Motor neuron (in vitro differentiated cells): ENCODE measurements at places on chromosomes 1 and 21.

- ATAC-seq: no peak
These were observed 43.1 kb upstream of the COX20 start for GRCh38 chr1:244792188-244792850.

DNA sequence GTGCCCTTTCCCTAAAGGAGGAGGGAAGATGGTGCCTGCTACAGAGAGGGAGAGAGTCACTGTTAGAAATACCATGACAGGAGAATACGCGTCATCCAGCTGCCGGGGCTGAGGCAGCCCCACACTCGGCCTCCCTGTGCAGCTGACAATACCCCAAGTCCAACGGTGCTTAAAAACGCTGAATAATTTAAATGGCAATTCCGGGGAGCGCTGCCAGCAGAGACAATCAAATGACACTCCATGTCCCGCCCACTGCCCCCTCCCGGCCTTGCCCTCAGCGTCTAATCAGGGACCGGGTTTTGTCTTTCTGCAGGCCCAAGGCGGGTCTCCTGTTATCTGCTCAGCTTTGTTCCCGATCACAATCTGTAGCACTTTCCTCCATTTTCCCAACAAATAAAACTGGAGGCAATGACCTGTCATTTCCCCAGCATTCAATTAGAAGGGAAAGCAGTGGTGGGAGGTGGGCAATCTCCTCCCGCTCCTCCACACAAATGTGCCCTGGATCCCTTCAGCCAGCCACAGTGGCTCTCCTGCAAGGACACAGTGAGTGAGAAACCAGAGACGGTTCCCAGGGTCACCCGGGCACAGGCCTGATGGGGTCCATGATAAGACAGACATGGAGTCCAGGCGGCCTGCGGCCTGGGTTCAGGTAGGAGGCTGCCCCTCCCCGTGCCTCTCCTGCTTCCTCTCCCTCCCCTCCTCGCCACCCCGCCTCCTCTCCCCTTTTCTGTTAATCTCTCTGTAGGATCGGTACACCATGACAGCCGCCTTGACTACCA, 42.7 kb upstream of the AJAP1 start:
- peak; percentile 84 for ATAC-seq

DNA sequence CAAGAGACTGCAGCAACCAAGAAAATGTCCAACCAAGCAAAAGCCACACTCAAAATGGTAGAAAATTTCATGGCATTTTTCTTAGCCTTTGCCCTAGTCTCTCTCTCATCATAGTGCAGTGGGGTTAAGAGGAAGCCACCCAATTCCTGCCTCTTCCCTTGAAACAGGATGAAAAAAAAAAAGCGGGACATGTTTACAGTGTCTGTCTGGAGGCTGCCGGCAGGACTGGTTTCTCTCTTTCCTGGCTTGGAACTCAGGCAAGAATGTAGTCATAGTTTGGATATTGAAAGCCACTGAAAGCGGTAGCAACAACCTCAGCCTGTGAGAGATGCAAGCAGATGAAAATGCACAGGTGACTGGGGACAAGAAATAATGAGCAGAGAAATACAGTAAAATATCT, 13.3 kb upstream of the TNFSF18 start:
- no peak for ATAC-seq

DNA sequence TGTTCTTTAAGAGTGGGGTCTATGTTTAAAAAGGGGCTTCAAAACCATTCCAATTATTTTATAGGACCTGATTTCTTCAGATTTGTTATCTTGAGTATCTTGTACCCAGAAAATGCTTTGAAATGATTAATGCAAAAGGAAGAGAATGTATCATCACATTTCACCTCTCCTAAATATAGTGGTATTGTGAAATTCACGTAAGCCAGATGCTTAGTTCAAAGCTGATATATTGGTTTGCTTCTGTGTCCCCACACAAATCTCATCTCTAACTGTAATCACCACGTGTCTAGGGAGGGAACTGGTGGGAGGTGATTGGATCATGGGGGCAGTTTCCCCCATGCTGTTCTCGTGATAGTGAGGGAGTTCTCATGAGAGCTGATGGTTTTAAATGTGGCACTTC, 8.5 kb downstream of the SOAT1 start:
- ATAC-seq: no peak

GRCh38 chr1:81550753-81551152, 250.0 kb upstream of the ADGRL2 start:
- no peak for ATAC-seq

- ATAC-seq: peak; percentile 47
These were observed 8.9 kb downstream of the HYI start for GRCh38 chr1:43444836-43445235.

DNA sequence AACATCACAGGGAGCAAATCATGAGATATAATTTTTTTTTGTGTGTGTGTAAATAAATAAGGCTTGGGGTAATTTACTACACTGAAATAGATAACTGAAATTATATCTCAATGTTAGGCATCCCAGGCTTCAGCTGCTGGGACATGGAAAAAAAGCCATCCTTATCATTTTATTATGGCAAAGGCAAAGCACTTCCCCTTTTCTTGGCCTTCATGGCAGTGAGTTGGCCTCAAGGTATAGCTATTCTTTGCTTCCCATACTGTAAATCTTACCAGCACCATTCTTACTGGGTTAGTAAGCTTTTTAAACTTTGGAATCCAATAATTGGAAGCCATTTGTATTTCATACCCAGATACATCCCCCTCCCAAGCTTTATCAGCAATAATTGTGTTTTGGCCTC, 29.0 kb downstream of the RBM11 start:
- no peak for ATAC-seq

- no peak for ATAC-seq
These were observed 22.5 kb downstream of the KIF26B start for GRCh38 chr1:245177071-245177900.

GRCh38 chr1:1280782-1281481, 696 bp downstream of the SCNN1D start:
- ATAC-seq: no peak

GRCh38 chr1:93338387-93339146, 7.1 kb upstream of the DR1 start:
- peak; percentile 100 for ATAC-seq

GRCh38 chr1:167784876-167785550, 63.2 kb downstream of the MPZL1 start:
- no peak for ATAC-seq

GRCh38 chr1:172874950-172875349, 175.8 kb downstream of the TNFSF18 start:
- ATAC-seq: no peak

GRCh38 chr21:38490411-38491020, 7.8 kb downstream of the ERG start:
- no peak for ATAC-seq

- no peak for ATAC-seq
These were observed 134.5 kb upstream of the MAGI3 start for GRCh38 chr1:113255720-113256347.

DNA sequence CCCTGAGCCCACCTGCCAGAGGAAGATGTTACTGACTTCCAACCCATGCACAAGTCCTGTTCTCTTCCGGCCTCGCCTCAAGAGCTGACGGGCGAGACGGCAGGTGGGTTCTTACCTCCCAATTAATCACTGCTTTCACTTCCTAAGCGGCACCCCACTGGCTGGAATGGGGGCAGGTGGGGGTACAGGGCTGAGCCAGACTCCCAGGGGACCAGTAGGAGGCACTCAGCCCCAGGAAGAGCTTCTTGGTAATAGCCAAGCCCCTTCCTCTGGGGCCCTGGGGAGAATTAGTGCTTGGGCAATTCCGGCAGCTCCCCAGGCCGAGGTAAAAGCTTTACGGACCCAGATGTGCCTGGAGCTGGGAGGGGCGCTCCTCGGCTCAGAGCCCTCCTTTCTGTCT, 9.7 kb downstream of the CNTN2 start:
- ATAC-seq: no peak

DNA sequence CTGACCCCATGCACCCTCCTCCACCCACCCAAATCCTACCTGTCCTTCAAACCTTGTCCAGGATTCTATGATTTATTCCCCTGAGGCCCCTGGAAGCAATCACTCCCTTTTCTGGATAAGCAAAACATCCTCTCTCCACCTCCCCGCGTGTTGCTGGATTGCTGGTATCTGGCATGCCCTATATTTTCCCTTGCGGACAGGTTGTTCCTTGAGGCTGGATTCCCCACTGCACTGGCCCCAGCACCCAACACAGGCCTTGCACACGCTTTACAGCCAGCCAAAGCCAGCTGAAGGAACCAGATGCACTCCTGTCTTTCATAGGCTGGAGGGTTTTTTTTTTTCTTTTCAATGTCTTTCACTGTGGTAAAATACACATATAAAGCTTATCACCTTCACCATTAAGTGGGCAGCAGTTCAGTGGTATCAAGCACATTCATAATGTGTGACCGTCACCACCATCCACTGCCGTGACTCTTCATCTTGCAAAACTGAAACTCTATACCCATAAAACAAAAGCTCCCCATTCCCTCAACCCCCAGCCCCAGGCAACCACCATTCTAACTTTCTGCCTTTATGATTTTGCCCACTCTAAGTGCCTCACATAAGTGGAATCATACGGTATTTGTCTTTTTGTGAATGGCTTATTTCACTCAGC, 50.9 kb downstream of the TOR1AIP2 start:
- no peak for ATAC-seq

DNA sequence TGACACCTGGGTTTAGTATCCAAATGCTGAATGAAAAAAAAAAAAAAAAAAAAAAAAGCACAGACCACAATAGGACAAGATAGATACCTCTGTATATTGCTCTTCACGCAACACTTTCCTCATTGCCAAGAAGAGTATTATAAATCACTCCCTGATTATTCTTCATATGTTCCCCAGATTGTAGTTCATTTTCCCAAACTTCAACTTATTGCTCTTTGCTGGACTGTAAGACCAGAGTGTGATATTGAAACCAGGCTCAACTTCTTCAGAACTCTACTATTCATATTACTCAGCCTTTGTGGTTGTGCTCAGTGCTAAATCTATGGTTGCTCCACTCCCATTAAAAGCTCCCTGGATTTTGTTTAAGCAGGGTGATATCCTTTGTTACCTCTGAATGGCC, 180.4 kb downstream of the NTMT2 start:
- no peak for ATAC-seq

GRCh38 chr1:101290119-101290921, 53.5 kb downstream of the S1PR1 start:
- ATAC-seq: no peak

- ATAC-seq: no peak
These were observed 74.1 kb downstream of the CD46 start for GRCh38 chr1:207825719-207826556.

GRCh38 chr1:44293761-44294315, 61.2 kb downstream of the ERI3 start:
- no peak for ATAC-seq

GRCh38 chr1:56541408-56541807, 38.0 kb downstream of the PLPP3 start:
- ATAC-seq: no peak

DNA sequence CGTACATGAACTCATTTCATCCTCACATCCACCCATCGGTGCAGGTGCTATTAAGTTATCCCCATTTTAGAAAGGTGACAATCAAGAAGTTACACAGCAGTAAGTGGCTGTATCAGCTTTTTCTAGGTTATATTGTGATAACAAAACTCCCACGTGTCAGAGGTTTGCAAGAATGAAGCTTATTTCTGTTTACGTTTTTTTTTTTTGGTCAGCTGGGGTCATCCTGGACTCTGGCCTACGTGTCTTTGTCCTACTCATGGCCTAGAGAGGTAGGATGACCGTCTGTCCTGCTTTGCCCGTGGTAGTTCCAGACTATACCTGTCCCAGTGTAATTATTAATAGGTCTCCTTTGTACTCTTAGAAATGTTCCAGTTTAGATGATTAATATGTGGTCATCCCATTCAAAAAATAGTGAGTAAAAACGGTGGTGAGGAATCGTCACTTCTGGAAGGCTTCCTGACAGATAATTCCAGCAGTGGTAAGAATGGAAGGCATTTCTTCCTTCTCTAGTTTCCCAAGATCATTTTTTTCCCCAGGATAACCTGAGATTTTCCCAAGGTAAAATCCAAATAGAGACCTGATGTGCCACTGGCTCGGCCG, 64.2 kb upstream of the KIF26B start:
- ATAC-seq: no peak

DNA sequence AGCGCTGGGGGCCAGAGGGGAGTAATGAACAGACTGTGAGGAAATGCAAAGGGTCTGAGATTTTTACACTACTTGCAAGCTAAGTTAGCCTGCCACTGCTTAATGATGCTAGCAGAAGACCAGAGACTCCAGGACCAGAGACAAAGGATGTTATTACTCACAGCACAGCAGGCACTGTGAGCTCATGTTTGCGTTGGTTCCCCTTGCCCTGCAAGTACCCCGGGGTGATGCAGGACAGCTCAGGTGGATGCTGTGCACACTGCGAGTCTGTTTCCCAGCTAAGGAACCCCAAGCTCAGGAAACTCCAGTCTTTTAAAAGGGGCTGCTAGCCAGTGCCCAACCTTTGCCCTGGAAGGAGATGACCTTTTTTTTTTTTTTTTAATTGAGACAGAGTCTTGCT, 1.2 kb downstream of the FHAD1 start:
- no peak for ATAC-seq
